ENCODE measurements at places on chromosomes 13 and 19. TPM values are rescaled to one million over a fixed set of nuclear protein-coding genes. Genes with fewer than 3 reads are reported as not detected.

- H3K36me3 ChIP-seq, result no peaks in the 10 kb centered on the region
- H3K27ac ChIP-seq, result no peak overlapping the region
- no peaks in the 10 kb centered on the region for H3K27me3 ChIP-seq
- DNase-seq, result no peak
Observed at GRCh38 chr13:98310485-98311199, 133.6 kb upstream of the RNF113B start.

PSG11 gene
- not detected for polyA plus RNA-seq

GRCh38 chr13:31081316-31081715 lies 80.4 kb downstream of the HSPH1 start:
- H3K4me1 ChIP-seq, result no peaks in the 10 kb centered on the region
- H3K27me3 ChIP-seq, result no peaks in the 10 kb centered on the region

ZFR2 gene
- polyA plus RNA-seq, result 0.90 TPM

DNA sequence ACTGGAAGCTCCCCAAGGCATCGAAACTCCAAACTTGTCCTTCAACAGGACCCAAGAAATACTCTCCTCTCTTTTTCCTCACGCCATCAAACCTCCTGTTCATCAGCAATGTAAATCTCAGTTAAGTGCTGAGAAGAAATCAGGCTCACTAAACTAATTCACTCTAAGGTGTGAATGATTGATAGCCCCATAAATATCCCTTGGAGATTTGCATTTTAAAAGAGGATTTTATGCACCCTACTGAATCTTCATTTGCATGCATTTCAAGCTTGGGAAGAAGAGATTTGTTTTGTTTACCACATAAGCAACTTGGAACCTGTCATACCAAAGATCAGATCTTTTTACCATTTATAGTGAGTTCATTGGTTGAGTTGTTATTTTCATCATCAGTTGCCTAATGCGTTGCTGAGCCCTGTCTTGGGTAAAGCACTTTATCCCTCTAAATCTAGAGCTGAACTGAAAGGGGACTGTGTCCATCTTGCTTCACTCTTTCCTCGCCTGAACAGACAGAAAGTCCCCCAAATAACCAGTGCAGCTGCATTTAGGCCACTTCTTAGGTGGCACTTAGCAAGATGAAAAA lies 40.2 kb upstream of the GSX1 start:
- H3K4me1 ChIP-seq, result no peaks in the 10 kb centered on the region
- DNase-seq, result no peak
- H3K4me3 ChIP-seq, result no peak overlapping the region
- no peaks in the 10 kb centered on the region for H3K27me3 ChIP-seq
- no peaks in the 10 kb centered on the region for H3K36me3 ChIP-seq

CAMSAP3 gene
- polyA plus RNA-seq, result 1.7 TPM

- H3K27ac ChIP-seq, result no peak overlapping the region
- H3K4me3 ChIP-seq, result no peak overlapping the region
- no peaks in the 10 kb centered on the region for H3K27me3 ChIP-seq
Observed at GRCh38 chr19:39277598-39277997, 9.4 kb downstream of the IFNL2 start.
